Skin of body (tissue), 3 donors: ENCODE measurements at places on chromosomes 16 and 17.

DNA sequence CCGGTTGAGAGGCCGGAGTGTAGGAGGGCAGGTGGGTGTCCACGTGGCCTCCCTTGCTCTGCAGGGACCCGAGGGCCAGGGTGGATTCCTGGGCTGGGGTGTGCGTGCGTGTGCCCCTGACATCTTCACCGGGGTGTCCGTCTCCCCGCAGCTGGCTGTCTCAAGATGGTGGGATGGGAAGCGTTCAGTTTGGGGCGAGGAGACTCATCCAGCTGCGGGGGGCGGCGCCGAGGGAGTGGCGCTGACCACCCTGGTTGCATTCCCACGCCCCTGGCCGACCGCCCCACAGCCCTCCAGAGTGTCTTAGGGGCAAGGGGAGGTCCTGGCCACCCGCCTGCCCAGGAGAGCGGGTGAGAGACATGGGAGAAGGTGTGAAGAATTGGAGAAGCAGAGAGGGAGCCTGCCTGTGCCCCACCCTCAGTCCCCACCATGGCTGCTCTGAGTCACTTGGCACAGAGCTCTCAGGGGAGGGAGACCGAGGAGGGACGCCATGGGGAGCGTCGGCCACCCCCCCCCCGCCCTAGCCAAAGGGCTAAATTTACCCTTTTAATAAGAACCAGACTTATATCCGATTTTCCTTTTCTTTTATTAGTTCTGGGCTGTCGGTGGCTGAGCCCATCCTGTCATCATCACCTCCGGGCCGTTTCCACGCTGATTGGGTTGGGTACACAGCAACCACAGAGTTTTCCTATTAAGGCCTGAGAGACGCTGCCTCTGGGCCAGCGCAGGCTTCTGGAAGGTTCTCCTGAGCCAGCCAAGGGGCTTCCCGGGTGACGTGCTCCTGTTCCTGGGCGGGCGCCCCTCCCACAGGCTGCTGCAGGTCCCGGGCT is 22.0 kb downstream of the BAHCC1 start:
- peak; percentile 42 for DNase-seq

DNA sequence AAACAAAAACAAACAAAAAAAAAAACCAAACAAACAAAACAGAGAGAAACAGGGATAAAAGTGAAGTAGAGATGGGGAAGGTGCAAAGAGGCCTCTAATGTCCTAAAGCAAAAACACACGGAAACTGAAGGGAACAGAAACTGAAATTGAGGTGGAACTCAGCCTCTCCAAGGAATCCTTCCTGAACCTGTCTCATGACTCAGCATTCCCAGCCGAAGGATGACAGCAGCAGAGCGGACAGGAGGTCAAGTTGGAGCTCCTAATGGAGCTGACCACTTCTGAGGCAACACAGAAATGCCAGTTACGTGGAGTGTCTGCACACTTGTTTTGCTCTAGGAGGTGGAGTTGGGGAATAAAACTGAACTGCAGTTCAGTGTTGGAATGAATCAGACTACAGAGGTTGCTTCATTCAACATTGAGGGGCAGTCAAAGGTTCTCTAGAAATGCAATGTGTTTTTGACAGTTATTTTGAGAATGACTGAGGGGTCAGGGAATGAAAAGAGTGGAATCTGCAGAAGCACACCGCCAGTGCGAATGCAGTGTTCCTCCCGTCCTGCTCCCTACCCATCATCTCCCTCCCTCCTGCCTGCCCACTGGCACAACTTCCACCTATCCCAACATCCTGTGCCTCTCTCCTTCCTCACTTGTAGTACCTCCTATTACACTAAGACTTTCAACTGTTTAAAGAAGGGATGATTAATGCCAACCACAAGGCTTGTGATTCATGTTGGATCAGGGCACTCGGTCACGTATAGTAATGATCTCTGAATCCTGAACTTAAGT is 6.3 kb downstream of the UBE2O start:
- no peak for DNase-seq

- no peak for DNase-seq
These were observed 15.0 kb downstream of the SKA2 start for GRCh38 chr17:59139939-59140338.

- DNase-seq: peak; percentile 71
These were observed 17.5 kb downstream of the PRMT7 start for GRCh38 chr16:68328151-68328859.

DNA sequence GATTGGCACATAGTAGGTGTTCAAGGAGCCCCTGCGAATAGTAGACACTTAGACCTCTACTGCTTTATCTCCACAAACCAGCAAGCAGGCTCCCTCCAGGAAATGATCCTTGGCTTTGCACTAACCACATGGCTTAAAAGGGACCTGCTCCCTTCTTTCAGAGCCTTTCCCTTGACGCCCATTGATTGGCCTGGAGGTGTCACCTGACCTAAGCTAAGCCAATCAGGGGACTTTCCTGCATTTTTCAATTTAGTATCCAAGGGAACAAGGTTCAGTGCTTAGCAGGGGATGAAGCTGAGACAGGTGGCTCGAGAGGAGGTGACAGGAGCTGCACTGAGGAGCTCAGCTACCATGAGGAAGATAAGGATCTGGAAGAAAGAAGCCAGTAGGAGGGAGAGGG is 52.8 kb downstream of the CLEC19A start:
- no peak for DNase-seq

DNA sequence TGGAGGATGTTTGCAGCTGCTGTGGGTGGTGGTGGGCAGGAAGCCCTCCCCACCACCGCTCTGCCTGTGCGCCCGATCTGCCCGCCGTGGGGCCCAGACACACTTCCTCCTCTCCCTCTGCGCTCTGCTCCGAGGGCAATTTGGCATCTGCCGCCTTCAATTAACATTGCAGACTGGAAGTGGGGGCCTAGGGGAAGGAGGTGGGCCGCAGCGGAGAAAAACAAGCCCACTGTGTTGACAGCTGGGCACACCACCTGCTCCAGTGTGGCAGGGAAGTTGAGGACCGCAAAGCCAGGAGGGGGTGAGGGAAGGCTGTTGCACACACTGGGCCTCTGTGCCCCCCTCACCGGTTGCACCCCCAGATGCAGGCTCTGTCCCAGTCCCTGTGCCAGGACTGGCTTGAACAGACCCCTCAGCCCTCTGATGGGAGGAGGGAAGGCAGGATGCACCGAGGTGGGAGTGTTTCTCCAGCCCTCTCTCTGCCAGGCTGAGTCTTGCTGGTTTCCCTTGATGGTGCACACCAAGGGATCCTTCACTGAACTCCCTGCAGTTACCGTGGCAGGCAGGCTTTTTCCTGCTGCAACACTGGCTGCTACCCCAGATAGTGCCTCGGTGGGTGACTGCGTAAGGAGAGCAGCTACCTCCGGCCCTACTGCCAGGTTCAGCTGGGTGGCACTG is 72.8 kb upstream of the MED9 start:
- DNase-seq: no peak

- no peak for DNase-seq
These were observed 32.2 kb downstream of the RNF157 start for GRCh38 chr17:76208120-76208519.

DNA sequence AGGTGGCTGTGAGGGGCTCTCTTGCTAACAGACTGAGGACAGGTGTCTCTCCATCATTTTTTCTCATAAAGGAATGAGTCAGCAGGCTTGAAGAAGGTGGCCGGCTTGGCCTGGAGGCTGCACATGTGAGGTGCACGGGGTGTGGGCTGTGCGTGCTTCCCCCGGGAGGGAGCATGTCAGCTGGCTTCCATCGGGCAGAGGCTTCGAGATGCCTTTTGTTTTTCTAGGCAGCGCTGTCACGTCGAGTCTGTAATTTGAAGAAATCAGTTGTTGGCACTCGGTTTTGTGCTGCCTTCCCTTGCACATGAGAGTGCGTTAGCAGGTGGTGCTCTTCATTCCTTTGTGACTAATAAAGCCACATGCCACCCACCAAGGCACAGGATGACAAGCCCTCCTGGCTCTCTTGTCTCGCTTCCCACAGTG is 89.7 kb downstream of the NPIPB11 start:
- no peak for DNase-seq
